Bone marrow (tissue), 2 donors: ENCODE measurements at places on chromosomes 6 and 20.

DNA sequence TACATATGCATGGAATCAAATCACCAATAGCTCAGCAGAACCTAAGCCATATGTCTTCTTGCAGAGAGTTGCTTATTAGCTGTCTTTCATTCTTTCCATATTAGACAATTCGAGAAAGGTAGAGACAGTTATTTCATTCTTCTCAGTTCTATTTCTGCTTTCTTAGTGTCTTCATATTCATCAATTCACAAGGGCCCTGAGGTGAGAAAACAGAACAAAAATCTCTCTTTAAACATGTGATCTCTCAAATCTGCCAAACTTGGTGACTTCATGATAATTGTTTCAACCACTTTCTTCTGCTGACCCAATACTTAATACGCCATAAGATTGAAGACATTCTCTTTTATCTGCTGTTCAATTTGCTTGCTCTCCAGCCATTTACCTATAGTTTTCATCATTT is 229.7 kb upstream of the MARCKS start:
- DNase-seq: no peak

DNA sequence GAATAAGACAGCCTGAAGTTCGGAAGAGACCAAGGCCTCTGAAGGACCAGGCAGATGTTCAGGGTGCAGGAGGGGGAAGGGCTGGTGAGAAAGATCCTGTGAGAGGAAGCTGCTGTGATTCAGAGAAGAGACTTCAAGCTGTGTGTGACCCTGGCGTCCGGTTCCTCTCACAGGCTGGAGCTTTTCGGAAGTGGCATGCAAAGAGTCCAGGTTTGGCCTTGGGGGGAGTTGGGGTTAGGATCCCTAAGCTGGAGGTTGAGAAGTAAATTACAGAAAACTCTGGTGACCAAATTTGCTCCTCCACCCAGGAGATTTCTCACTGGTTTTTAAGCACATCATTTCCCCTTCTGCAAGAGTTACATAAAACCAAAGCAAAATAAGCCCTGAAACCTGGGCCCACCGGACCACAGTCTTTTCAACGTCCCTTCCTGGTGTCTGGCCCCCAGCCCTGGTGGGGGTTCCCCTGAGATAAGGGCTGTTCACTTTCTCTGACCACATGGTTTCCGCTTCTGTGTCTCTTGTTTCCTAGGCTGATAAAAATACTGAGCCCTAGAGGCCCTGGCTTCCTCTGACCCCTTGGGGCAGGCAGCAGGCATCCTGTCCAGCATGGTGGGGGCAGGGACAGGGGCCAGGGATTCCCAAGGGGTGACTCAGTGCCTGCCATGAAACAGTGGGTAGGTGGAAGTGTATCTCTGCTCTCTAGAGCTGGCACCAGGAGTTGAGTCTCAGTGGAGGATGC is 12.0 kb upstream of the LTA start:
- DNase-seq: peak; percentile 52

DNA sequence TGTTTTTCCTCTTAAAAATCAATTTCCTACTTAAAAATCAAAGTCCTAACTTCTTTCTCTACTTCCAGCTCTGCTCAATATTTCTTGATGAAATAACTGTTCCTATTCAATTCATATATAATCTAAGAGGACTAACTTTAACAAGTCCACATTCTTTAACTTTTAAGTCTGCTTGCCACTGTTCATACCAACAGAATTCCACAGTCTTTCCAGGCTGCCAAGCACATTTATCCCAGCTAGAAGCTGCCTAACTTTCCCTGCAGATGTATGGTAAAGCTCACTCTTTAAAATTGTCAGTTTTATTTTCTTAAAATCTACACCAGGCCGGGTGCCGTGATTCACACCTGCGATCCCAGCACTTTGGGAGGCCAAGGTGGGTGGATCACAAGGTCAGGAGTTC is 11.5 kb downstream of the CALHM6 start:
- no peak for DNase-seq

GRCh38 chr6:166567107-166567506 is 19.4 kb downstream of the RAMACL start:
- DNase-seq: no peak

- no peak for DNase-seq
Measured at GRCh38 chr6:136079701-136080565, 170.2 kb downstream of the MTFR2 start.

- DNase-seq: no peak
Measured at GRCh38 chr20:49851991-49852390, 39.4 kb downstream of the SLC9A8 start.
